ENCODE measurements at places on chromosomes 3 and 15.

DNA sequence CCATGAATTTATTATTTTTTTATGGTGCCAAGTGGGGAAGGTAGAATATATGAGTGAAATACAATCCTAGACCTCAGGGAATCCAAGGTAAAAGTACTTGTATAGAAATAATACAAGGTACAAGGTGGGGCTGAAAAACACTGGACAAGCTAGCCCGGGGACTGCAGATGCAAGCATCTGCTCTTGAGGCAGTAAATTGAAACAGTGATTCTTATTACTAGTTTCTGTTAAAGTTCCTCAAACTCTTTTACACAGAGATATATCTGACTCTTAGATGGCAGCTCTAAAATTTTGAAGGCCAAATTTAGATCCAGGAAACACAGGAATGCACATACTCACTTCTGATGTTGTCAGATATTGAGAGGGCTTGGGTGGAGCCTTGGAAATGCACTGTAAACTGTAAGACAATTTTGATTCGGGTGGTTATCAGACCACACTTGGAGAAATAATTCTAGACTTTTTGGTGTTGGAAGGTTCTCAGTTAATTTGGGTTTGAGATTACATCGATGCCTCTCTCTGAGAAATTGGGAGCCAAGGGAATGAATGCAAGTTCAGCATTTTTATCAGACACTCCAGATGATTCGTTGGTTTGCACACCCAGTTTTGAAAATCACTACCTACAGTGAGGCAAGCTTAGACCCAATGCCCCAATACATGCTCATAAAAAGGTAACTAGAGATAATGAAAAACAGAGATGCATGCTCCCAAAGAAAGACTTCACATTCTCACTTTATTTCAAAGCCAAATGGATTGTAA is 7.3 kb downstream of the TP63 start:
- no peak for DNase-seq

- no peak for DNase-seq
Measured at GRCh38 chr3:52399593-52399992, 45.3 kb downstream of the SEMA3G start.

GRCh38 chr15:84681831-84682230 is 23.8 kb upstream of the NMB start:
- DNase-seq, result peak; percentile 59

DNA sequence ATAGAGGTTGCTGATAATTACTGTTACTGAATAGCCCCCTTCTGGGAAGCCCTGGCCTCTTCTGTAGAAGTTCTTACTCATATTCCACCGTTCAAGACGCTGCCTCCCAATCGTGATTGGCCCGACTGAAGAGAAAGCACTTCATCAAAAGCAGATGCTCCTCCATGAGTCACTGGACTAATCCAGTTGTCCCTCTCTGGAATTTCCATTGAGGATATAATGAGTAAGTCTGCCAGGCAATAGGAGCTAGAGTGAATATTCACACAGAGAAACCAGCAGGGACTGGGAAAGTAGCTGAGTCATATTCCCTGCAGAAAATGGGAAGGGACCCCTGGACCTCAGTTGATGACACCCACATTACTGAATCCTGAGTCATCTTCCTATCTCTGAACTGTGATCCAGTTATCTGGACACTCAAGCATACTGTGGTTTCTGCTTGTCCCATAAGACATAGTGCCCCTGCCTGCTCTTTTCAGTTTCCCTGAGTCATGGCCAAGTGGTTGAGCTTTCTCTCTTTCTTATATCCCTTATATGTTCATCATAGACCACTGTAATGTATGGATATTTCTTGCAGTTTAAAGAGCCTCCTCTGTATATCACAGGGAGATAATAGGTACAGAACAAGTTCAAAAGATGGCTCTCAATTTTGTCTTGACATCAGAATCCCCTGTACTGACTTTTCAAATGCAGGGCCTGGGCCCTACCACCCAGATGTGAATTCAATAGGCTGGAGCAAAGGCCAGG is 151.2 kb upstream of the CDIN1 start:
- DNase-seq, result no peak

GRCh38 chr3:27671101-27671500 is 51.0 kb downstream of the EOMES start:
- DNase-seq, result no peak

DNA sequence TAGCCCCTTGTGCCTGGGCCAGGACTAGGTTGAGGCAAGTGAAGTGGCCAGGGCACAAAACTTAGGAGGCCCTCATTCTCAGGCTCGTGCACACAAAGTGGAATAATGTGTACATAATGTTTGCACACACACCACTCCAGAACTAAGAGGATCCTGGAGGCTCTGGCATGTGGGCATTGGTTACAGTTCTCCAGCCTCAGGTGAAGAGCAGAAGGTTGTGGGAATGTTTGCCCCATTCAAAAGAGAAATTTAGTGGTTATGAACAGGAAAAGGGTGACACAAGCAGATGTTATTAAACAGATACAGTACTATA is 31.3 kb downstream of the ASB7 start:
- no peak for DNase-seq

DNA sequence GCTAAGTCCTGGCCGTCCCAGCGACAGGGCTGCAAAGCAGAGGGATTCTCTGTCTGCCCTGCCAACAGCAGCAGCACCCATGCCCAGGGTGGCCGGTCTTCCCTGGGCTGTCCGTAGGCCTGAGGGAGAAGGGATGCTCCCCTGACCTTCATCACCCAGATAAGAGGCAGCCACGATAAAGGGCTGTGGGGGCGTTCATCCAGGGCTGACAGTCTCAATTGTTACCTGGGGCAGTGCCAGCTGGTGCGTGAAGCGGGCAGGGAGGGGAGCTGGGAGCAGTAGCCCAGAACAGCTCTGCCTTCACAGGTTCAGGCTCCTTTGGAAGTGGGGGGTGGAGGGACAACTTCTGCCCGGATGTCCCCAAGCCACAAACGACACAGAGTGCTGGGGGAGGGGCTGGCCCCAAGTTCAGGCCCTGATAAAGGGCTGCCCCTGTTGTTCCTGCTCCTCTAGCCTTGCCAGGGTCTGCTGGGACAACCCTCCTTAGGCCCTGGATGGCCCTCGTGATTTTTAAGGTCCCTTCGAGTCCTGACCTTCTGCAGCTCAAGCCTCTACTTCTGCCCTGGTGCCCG is 94.7 kb downstream of the RAB11A start:
- no peak for DNase-seq

DNA sequence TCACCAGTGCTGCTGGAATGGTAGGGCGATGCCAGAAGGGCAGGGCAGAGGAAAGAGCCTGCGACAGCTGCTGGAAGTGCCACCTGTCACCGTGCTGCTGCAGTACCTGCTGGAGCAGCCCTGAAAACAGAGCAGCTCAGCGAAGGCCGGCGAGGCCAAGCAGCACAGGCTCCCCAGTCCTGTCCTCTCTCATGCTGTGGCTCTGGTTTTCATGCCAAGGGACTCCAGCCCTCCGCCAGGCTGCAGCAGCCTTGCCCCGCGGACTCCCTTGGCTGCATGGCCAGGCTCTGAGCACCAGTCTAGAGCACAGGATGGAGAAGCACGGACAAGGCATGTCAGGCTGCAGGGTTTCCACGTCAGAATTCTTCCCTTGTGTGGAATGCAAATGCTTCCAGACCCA is 43.9 kb downstream of the ADCY5 start:
- no peak for DNase-seq

DNA sequence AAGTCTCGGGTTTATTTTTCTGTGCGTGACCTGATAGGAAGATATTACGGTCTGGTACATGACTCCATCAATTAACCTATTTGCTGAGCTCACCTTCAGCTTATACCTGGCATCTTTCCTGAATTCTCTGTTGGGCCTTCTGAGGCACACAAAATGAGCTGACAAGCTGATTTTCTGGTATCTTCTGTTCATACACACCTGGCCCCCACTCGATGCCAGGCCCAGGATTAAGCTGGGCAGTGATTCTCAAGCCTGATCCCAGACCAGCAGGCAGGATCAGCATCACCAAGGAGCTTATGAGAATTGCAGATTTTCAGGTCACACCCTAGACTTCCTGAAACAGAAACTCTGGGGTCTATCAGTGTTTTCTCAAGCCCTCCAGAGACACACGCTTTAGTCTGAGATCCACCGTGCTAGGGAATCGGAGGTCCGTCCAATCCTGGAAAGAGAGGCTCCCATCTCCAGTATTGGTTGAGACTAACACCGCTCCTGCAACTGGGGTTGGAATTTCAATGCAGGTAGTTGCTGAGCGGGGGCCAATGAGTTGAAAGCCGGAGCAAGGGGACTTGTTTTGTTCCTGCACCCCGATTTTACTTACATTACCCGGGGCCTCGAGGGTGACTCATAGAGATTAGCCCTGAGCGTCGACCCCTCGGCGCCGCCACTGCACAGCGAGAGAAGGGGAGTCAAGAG is 636 bp upstream of the EIF1B start:
- no peak for DNase-seq

DNA sequence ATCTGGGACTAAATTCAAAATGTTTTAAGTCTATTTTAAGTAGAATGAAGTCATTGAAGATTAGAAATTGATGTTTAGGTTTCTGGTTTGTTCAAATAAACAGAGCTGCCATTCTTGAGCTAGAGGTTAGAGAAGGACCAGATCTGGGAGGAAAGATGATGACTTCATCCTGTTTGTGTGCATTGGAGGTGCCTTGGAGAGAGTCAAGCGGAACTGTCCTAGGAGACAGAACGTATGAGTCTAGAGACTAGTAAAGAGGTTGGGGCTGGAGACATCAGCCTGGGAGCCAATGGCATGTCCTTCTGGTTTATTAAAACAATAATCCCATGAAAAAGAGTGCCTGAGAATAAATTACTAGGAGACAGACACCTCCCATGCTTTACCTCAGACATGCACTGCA is 303.4 kb downstream of the KBTBD8 start:
- no peak for DNase-seq

DNA sequence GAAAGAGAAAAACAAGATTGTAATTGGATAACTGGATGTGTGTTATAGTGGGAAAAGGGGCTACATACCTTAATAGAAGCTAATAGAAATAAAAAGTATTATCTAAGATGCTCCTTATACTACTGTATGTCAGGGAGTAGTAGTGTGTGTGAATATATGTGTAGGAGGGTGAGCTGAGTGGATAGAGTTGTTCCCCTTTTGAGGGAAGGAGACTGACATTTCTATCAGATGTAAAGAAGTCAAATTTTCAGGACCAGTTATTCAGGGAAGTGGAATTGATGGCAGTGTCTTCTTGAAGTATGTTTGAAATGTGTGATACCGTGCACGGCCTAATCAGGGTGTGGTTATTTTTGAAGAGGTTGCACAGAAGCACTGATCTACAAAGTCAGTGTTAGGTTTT is 49.1 kb downstream of the PCOLCE2 start:
- no peak for DNase-seq

DNA sequence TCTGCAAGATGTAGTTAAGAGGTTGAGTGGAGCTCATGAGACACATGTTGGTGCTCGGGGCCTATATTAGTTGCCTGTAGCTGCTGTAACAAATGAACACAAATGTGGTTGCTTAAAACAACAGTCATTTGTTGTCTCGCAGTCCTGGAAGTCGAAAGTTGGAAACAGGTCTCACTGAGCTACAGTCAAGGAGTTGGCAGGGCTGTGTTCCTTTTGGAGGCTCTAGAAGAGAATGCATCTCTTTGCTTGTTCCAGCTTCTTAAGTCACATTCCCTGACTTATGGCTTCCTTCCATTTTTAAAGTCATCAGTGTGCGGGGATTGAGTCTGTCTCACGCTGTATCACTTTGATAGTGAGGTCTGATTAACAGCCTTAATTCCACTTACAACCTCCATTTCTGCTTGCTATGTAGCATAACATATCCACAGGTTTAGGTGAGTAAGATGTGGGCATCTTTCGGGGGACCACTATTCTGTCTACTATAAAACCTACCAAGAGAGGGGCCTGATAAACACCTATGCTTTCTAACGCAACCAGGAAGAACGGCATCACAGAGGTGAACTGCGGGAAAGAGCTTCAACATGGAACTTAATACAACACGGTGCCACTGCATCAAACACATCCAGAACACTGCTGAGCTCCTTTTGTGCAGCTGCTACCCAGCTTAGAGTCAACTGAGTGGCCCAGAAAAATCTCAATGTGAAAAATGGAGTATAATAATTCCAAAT is 119.4 kb downstream of the ATP10A start:
- no peak for DNase-seq

DNA sequence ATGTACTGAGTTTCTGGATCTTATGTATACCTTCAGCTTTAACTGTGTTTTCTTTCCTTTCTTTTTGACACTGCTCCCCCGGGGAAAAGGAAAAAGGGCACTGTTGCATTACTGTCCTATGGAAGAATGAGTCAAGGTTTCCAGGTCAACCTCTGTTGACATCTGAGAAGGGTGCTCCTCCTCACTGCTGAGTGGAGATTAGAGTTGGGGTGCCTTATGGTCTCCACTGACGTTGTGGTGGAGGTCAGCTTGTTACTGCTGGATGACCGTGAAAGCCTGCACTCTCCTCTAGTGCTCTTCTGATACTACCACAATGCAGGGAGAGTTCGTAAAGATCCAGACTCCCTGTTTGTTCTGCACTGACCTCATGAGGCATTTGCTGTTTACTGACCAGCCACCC is 252.1 kb upstream of the GRM7 start:
- DNase-seq, result no peak
